Naive B cell (primary cell): ENCODE measurements at places on chromosomes 7 and 10. TPM values are rescaled to one million over a fixed set of nuclear protein-coding genes. Genes with fewer than 3 reads are reported as not detected.

DNA sequence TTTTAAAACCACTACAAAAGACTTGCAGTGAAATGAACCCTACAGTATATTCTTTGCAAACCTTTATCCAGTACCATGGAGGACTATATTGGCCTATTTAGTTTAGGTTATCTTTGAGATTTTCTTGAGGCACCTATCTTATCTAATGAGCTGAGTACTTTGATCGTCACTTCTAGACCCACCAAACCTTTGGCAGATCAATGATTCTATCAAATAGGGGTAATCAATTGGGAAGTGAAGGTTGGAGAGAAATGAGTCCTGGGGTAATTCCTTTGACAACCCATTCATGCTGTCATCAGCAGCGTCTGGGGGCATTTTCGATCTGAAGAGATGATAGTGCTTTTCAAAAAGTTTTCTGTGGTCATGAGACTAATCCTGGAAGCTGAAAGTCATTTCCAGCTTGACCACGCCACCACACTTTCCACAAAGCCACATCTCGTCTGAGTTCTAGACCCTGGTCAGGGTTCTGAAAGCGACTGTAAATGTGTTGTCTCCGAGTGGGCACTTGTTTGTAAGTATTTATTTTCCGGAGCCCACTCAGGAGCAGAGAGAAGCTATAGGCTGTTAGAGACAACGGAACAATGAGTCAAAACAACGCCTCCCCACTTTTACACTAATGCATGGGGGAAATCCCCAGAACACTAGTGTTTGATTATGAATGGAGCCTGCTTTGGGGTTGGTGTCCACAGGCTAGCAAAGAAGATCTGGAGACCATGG lies 4.8 kb downstream of the EGR2 start:
- DNase-seq: no peak

DNA sequence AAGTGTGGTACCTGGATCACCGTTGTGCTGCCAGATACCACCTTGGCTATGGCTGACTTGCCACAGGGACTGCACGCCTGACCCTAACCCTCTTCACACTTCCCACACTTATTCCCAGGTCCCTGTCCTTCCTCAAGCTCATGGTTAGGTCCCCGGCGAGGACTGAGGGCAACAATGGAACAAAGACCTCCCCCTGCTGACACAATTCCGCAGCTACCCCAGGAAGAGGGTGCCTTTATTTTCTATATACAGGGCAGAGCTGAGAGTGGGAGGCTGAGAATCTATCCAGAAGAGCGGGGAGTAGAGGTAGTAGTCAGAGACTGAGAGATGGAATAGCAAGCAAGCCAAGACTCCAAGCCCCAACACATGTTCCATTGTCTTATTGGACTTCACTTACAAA lies 118.1 kb upstream of the SEM1 start:
- no peak for DNase-seq

GRCh38 chr7:39911167-39911566 lies 38.9 kb upstream of the CDK13 start:
- DNase-seq: no peak

DNA sequence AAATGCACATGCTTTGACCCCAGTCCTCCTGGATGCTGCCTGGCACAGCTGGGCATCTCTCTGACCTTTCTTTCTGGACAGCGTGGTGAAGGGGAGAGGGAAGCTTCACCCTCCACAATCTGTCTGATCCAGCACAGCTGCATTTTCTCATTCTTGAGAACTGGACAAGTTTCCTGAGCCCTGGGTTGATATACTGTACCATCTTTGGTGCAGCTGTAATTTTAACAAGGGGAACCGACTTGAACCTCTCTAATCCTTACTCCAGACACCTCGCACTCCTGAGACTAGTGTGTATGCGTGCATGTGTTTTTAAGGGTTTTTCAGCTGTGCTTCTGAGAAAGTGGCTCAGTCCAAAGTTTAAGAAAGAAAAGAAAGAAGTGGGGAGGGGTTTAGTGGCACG lies 655.7 kb downstream of the INHBA start:
- DNase-seq: no peak

GRCh38 chr7:36284456-36285090 lies 105.1 kb upstream of the ANLN start:
- no peak for DNase-seq

The LRMDA gene
- polyA plus RNA-seq: 2.1 TPM

DNA sequence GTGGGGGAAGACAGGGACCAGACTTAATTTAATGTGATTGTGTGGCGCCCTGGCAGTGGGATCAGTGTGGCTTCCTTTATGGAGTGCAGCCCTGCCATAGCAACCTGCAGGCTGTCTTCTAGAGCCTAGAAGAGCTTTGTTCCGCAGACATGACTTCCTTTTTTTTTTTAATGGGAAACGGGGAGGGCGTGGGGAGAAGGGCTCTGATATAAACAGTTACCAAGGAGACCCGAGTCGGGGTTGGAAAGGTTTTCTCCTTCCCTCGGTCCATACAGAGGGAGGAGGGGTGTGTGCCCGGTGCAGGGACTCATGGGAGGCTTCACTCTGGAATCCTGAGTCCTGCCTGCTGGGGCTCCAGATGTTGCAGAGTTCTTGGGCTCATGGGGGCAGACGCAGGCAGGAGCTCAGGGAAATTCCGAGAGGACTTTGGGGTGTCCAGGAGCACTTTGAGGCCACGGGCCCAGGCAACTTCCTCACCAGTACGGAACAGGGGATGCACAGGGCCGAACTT lies 26.9 kb downstream of the TMEM120A start:
- no peak for DNase-seq
